ENCODE measurements at places on chromosomes 1 and 21.
A peak's percentile ranks its signal among the peaks of the same experiment; 100 is the strongest.

DNA sequence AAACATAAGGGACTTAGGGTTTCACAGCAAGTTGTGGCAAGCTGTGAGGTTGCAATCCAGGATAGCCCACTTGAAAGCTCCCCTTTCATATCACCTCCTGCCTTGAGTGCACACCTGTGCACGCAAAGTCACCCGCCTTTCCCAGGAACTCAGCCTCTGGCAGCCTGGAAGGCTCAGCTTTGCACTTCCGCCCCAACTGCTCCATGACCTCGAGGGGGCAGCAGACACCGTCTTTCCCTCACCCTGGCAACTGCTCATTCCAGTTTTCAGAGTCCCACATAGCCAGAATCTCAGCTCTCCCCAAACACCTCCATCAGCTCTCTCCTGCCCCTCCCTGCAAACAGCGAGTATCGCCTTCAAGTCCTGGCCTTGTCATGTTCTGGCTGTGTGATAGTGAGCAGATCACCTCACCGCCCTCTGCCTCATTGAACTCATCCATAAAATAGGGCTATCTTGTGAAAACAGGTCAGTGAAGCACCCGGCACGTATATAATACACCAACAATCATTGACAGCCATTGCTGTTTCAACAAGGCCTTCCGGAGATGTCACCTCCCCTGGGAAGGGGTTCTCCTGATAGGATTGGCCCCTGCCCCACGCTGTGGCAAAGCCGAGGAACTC is 32.2 kb upstream of the EPB41 start:
- peak; percentile 68 for DNase-seq

GRCh38 chr1:61378494-61379180 is 296.3 kb downstream of the NFIA start:
- DNase-seq, result no peak

- no peak for DNase-seq
These were observed 202.4 kb downstream of the SMYD3 start for GRCh38 chr1:246304484-246305259.

GRCh38 chr1:6438047-6438525 is 13.5 kb downstream of the ESPN start:
- peak; percentile 61 for DNase-seq

DNA sequence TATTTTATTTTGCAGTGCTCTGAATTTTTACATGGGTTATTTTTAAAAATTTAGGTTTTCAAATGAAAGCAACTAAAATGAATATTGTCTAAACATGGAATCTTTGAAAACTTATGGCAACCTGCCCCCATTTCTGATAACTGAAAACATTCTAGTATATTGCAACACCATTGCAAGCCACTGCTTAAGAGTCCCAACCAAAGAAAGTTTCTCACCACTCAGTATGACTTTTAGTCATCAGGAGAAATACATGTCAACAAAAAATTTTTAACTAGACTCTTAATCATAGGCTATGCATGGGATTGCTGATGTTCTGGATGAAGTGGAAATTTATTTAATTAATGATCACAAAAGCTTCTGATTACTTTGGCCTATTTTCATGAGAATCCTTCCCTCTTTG is 112.1 kb downstream of the TNFSF18 start:
- no peak for DNase-seq

Data from stimulated activated CD4-positive, alpha-beta T cell treated with anti-CD3 and anti-CD28 coated beads, Interleukin-2, amount 100 ng/mL, for 4 hours (primary cell).